ENCODE measurements at places on chromosomes 11 and 22. TPM values are rescaled to one million over a fixed set of nuclear protein-coding genes. Genes with fewer than 3 reads are reported as not detected.

Gene THY1
- total RNA-seq: not detected

Gene TSKU
- total RNA-seq: not detected

Gene APOBEC3A
- total RNA-seq: 0.74 TPM

Gene RFPL1
- not detected for total RNA-seq

Gene GAL3ST1
- total RNA-seq: not detected

Gene PI4KA
- 137 TPM for total RNA-seq

Gene GPR83
- not detected for total RNA-seq

Gene EI24
- 22.8 TPM for total RNA-seq

Gene TMEM225
- not detected for total RNA-seq

Gene NCAM1
- not detected for total RNA-seq

Gene MIOX
- total RNA-seq: not detected

Gene GALR3
- not detected for total RNA-seq

Gene TYR
- not detected for total RNA-seq

Gene TMEM80
- total RNA-seq: 21.0 TPM

Gene NAV2
- 0.55 TPM for total RNA-seq

Gene OR6Q1
- total RNA-seq: not detected

Gene BBOX1
- total RNA-seq: not detected

Gene FXYD2
- total RNA-seq: 2.1 TPM

Gene TMEM41B
- total RNA-seq: 42.7 TPM

Gene CASP1
- total RNA-seq: 17.6 TPM

Gene KCNQ1OT1
- 0.17 TPM for total RNA-seq

Gene CARD10
- 0.63 TPM for total RNA-seq
